NCI-H1092 (cell line): ENCODE measurements at places on chromosomes 2 and 18.

GRCh38 chr18:64201781-64202180, 52.9 kb upstream of the LINC00305 start:
- DNase-seq, result no peak

DNA sequence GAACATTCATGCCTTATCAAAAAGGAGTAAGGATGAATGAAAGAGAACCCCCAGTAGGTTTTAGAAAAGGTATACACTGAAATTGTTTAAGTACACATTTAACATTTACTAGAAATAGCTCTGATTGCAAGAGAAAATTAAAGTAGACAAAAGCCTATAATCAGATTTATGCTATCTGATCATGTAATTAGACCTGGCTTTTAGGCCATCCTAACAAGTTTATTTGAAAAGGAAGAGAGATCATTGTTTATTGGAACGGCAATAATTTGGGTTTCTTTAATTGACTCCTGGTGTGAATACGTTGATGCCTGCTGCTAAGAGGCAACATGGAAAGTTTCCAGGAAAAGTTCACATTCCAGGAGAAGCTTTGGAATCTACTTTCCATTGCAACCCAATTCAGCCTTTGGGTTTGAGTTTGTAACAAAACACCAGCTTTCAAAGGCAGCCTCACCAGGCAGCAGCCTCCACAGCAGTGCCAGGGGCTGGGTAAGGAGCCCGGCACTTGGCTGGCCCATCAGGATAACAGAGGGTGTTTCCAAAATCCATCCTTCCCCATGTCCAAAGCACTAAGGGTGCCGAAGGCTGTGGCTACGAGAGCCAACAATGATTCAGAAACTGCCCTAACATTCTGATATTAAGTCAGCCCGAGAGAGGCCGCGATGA, 18.0 kb downstream of the FZD7 start:
- DNase-seq, result no peak

- no peak for DNase-seq
Measured at GRCh38 chr18:2468051-2468450, 103.3 kb downstream of the METTL4 start.

DNA sequence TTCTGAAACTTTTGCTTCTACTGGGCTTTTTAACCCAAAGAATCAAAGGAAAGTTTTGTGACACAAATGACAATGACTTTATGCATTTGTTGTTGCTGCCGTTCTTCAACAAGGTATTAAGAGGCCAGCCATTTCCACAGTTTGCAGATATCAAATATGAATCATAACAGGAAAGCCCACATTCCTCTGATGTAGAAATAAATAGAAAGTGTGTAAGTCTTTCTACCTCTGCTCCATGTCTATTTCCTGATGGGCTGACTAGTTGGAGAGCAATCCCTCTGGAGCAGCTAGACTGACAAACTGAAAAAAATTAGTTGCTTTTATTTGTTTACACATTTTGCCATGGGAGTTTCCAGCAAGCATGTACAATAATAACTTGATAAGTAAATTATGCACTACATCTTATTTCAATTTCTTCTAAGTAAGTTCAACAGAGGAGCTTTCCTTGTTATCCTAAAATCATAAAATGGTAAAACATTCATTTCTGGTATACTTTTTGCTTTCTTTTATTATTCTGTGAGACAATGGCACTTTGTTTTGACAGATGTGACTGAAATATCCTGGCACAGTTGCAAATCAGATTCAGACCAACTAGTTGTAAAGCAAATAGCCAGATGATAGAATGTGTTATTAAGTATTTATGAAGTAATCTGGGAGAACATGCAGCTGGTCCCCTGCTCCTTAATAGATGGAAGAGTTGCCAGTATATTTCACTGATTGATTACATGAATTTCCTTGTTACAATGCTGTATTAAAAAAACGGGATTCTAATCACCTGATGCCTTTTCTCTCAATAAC, 266.7 kb downstream of the METTL4 start:
- no peak for DNase-seq

DNA sequence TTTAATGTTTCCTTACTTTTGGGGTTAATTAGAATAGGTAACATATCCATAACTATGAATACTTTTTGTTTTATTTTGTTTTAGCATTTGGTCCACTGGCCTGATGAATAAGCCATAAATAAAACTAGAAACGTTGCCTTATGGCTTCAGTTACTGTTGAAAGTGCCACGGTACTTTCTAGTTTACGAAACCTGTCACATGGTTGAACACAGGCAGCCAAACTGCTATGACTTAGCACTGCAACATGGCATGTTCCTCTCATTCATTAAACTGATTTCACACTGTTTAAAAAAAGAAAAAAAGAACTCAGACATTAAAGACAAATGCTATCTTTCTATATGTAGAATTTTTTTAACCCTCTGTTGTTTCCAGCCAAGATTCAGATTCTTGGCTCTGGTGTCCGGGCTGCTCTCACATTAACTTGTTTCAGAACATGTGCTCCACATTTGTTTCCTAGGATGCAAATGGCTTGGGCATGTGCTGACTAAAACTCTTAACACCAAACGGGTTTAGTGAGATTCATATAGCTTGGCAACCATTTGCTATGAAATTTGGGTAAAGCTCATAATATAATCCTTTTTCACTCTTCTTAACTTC, 323.9 kb upstream of the RND3 start:
- DNase-seq, result no peak

DNA sequence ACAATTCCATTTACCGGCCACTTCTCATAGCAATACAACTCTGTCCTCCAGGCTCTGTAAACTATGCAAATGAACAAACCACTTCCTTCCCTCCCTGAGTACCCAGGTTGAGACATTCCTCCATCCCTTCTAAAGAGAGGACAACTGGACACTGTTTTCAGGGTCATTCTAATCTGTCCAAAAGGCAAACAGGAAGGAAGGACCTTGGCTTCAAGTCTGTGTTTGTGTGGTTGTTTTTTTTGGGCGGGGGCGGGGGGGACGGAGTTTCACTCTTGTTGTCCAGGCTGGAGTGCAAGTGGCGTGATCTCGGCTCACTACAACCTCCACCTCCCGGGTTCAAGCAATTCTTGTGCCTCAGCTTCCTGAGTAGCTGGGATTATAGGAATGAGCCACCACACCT, 3.3 kb downstream of the TFCP2L1 start:
- no peak for DNase-seq

- DNase-seq, result no peak
Measured at GRCh38 chr2:239476029-239476756, 75.4 kb upstream of the HDAC4 start.
